ENCODE measurements at places on chromosomes 4 and X.

- DNase-seq, result no peak
These were observed 58.0 kb downstream of the VGLL1 start for GRCh38 chrX:136589966-136590365.

GRCh38 chr4:108030332-108030731 is 40.6 kb downstream of the HADH start:
- DNase-seq, result peak; percentile 43

DNA sequence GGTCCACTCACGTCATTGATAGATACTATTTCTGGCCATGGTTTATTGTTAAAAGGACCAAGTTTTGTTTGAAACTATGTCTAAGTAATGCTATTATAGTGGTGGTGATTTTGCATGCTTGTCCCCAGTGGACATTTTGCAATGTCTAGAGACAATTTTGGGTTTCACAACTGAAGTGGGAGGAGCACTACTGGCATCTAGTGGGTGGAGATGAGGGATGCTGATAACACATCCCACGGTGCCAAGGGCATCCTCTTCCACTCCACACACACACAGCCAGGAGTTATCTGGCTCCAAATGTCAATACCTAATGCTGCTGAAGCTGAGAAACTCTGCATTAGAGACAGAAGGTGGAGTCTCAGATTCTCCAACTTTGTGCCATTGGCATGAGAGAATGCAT is 131.2 kb downstream of the FRMPD4 start:
- DNase-seq, result no peak

DNA sequence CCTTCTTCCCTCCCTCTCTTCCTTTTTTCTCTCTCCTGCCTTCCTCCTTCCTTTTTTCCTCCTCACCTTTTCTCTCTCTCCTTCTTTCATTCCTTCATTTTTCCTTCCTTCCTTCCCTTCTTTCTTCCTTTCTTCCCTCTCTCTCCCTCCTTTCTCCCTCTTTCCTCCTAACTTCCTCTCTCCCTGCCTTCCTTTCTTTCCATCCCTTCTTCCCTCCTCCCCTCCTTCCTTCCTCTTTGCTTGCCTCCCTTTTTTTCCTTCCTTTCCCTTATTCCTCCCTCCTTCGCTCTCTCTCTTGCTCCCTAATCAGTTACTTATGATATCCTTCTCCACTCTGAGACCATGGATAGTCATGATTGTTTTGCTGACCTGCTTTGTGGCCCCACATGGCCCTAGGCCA is 56.7 kb upstream of the PUDP start:
- DNase-seq, result no peak

DNA sequence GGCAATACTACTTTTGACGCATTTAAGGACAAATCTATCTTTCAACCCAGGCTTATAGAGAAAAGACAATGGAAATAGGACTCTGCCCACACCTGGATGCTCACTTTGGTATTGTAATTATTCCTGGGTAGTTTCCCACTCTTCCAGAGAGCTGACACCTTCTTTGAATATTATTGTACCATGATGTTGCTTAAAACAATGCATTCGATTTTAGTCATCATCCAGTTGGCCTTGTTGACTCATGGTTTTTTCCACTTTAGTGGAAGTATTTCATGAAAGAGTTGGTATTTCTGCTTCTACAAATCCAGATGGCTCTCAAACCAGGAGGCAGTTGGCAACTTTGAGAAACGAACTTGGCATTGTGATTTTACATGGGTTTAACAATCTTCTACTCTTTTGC is 124.2 kb downstream of the ENOX2 start:
- DNase-seq, result no peak

DNA sequence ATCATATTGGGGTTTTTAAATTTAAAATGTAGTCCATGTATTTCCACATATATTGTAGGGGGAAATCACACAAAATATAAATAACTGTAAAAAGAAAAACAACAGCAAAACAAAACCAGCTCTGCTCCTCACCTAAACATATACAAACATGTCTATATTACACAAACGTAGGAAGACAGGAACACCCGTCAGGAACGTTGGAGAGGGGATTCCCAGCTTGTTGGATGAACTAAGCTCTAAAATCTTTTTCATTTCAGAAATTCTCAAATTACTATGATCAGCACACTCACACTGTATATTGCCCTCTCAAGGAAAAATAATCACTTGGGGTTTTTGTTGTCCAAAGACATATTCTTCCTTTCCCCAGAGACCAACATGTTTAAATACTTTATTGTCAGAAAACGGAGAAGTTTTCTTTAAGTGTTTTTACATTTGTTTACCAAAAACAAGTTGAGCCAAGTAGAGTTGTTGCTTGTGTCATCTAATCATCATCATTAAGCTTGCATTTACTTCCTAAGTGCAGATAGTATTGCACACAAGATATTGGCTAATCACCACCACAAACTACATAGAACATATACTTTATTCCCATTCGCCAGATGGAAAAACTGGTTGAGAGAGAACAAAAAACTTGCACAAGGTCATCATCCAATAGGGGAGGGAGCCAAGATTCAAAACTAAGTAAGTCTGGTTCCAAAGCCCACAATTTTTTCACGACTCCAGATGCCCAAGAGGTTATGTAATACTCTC is 2.4 kb upstream of the TLR10 start:
- DNase-seq, result no peak

GRCh38 chr4:173218411-173219125 is 50.0 kb downstream of the GALNT7 start:
- no peak for DNase-seq

DNA sequence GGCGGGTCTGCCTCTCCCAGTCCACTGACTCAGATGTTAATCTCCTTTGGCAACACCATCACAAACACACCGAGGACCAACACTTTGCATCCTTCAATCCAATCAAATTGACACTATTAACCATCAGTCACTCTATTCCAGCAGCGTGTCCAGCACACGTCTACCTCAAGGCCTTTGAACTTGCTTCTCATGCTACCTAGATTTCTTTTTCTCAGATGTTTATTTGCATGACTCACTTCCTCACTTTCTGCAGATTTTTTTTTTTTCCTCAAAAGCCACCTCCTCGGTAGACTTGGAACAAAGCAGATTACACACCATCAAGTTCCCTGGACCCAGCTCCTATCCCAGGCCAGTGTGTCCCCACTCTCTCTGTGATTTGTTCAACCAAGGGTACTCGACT is 49.5 kb downstream of the SUPT20HL2 start:
- no peak for DNase-seq

GRCh38 chr4:99457676-99458075 is 22.5 kb upstream of the ADH7 start:
- DNase-seq, result no peak

- DNase-seq, result no peak
These were observed 52.8 kb downstream of the TBC1D14 start for GRCh38 chr4:6962211-6963041.

- DNase-seq, result peak; percentile 24
These were observed 9.7 kb upstream of the GEMIN8 start for GRCh38 chrX:14039344-14039743.

DNA sequence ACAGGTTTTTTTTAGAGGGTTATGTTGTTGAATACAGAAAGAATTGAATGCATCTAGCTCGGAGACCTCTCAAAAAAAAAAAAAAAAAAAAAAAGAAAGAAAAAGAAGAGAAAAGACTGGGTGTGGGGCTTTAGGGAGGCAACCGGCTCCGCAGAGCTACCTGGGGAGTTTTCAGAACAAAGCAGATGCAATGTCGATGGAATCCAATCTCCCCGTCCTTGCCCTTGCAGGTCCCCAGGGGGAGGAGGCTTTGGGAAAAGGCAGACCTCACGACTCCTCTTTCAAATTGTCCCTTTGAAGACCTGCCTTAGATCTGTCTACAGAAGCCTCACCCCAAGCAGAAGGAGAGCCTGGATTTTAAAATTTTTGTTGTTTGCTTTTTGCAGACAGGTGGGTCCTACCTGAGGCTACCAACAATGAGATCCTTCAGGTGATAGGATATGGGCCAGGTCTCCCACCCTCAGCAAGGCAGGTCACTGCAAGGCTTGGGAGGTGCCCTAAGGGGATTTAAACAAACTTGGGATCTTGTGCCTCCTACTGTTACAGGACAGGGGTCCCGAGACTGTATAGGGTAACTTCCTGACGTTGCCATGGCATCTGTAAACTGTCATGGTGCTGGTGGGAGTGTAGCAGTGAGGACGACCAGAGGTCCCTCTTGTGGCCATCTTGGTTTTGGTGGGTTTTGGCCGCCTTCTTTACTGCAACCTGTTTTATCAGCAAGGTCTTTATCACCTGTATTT is 75.2 kb upstream of the PRKX start:
- no peak for DNase-seq

DNA sequence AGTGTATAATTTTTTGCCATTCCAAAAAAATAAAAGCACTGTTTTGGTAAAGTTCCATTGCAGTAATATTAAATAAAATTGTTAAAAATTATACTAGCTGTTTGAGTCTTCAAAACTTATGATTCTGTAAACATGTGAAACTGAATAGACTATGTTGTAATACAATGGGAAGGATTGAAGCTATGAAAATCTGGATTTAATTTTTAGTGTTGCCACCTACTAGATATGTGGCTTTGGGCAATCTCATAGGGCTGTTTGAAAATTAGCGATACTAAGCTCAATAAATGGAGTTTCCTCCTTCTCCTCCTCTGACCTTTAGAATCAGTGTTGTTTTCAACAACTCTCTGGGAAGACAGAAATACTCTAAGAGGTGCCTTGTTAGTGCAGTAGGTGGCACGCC is 4.5 kb downstream of the PGRMC2 start:
- DNase-seq, result no peak

GRCh38 chrX:133189195-133189594 is 29.0 kb downstream of the TFDP3 start:
- no peak for DNase-seq

- no peak for DNase-seq
These were observed 88.7 kb upstream of the ELOVL6 start for GRCh38 chr4:110287130-110287529.

DNA sequence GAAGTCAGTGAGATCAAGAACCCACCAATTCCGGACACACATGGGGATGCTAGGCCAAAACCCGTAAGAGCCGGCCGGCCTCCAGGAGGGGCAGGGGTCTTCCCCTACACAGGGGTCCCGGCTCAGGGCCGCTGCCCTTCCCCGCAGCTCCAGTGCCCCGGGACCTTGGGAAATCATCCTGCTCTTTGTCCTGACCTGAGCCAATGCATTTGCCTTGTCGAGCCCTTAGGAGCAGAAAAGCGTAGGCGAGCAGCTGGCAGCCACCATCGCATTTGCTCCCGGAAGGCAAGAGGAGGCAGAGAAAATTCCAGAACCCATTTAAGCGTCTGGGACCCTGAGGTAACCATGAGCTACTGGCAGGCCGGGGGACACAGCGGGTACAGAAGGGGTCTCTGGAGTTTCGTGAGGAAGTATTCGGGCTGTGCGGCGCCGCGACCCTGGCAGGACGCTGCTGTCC is 7.4 kb upstream of the TNIP2 start:
- no peak for DNase-seq

DNA sequence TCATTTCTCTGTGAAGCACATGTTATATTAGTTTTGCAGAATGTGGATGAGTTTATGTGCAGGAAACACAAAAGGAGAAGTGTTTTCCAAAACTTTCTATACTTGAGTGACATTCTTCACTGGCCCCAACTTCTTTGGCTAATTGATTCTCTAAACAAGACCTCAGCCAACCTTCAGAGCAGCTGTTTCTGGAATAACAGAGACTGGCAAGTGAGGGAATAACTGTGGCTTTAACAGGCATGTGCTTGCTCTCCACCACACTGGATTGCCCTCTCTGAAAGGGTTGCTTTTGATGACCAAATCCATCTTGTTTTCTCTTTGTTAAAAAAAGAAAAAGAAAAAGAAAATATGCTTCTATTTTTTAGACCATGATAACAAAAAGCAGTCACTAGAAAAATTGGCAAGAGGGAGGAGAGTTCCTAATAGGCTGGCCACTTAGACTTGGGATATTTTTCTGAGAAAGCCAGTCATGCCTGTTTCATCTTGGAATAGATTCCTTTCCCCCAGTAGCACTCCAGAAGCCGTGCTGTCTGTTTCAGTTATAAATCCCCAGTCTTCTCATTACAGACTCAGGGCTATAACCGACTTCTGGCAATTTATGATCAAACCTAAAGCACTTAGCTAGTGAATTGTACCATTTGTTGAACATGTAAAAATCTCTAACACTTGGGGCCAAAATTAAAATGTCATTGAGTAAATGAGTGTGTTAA is 295.0 kb upstream of the NR3C2 start:
- no peak for DNase-seq

GRCh38 chr4:165440415-165441158 is 61.8 kb downstream of the CPE start:
- no peak for DNase-seq

GRCh38 chr4:30605616-30606190 is 114.5 kb upstream of the PCDH7 start:
- no peak for DNase-seq

- no peak for DNase-seq
These were observed 64.6 kb downstream of the REELD1 start for GRCh38 chr4:146278986-146279385.

DNA sequence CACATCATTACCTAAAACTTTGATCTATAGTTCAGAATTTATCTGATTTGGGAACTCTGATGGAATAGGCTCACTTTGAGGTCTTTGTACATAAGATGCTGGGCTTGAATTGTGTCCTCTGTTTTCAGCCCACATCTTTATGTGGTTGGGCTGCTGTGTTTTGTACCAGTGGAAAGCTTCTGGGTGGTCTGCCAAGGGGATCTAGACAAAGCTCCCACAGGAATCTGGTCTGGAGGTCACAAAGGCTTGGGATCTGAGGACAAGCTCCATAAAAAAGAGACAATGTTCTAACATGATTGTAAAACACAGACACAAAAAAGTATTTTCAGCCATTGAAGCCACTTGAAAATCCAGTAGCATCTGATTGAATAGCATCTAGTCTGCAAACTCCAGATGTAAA is 393.5 kb upstream of the PITX2 start:
- no peak for DNase-seq

DNA sequence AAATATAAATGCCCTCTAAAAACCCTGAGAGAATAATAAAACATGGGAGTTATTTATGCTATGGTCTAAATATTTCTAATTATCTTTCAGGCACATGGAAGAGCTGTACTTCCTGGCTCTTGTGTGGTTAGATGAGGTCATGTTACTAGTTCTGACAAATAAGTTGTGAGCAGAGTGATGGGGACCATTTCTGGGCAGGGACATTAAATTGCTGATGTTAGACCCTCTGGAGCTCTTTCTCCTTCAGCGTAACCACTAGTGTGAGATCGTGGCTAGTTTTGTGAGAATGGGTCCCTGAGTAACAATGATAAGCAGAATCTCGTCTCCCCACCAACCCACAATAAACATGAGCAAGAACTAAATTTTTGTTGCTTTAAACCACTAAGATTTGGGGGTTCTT is 108.0 kb downstream of the MAML3 start:
- no peak for DNase-seq

GRCh38 chr4:87092389-87093141 is 127.9 kb downstream of the KLHL8 start:
- DNase-seq, result no peak

DNA sequence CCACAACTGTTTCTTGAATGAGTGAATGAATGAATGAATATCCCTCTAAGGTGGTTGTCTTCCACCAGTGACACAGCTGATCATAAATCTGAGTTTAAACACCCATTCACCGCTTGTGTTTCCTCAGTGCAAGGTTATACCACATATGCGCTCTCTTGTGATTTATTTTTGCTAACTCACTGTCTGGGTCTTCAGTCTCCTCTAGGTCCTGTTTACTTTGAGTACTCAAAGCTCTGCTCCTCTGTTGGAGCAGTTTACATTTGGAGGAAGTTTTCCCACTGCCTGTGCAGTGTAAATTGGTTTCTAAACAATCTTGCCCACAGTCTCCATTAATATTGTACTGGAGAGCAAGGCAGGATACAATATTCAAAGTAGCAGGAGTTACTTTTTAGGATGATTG is 212.6 kb upstream of the JADE1 start:
- DNase-seq, result no peak

Measured in stimulated activated CD4-positive, alpha-beta T cell treated with anti-CD3 and anti-CD28 coated beads, Interleukin-1b, Interleukin-23, amount 100 ng/mL, for 1 hour (primary cell).